ENCODE measurements at places on chromosomes 16 and 17. TPM values are rescaled to one million over a fixed set of nuclear protein-coding genes. Genes with fewer than 3 reads are reported as not detected.

- no peak for DNase-seq
Observed at GRCh38 chr16:85126394-85126704, 14.1 kb upstream of the CIBAR2 start.

DNA sequence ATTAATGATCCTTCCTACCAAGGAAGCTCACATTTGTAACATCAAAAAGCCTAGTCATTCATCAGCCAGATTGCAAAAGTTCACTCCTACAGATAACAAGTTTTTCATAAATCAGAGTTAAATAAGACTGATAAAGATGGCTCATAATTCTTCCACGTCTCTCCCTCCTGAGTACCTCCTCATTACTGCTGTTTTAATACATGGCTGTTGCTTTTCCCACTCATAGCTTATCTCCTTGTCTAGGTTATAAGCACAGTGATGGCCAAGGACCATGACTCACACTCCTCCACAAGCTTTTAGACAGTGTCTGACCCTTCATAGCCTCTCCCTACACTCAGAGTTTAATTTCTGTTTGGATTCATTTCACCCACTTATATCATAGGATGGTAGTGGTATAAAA, 100.9 kb upstream of the MON1B start:
- DNase-seq = no peak

DNA sequence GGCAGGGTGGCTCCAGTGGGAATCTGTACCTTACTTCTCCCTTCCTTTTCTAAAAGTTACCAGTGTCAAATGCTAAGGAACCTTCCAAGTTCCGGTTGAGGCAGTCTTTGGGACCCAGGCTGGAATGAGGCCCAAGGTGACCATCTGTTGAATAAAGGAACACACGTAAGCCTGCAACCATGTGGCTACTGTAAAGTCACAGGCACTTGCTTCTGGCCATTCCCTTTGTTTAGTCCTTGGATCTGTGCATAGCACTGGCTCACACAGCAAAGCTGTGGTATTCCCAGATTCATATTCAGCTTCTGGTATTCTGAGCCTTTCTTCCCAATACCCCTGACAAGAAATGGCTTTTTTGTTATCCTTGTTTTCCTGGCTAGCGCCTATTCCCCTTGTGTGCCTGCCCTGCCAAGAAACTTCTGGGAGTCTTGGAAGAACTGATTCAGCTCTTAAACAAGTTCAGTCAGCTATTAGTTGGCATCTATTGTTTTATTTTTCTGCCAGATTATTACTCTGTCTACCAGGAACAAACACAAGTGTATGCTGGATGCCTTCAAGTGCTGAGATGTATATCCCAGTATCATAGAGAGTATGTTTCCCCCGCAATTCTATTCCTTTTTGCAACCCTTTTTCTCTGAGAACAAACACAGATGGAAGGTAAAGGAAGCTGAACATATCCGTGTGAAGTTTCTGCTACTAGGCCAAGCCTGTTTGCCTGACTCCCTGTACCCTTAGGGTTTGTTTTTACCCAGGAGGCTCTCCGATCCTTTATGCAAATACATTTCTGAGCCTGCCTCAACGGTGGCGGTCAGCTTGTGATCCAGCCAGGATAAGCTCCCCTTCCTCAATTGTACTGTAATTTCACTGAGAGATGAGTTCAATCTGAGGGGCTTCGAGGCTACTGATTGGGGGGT, 13.2 kb downstream of the TMEM238L start:
- no peak for DNase-seq

GRCh38 chr17:72696156-72696555, 396.3 kb downstream of the SLC39A11 start:
- DNase-seq = no peak

GRCh38 chr17:38663964-38664644, 10.7 kb downstream of the EPOP start:
- no peak for DNase-seq

The SPHK1 gene
- 0.93 TPM for total RNA-seq

The KCTD5 gene
- 7.8 TPM for total RNA-seq
